ENCODE measurements at places on chromosomes 7 and 10. TPM values are rescaled to one million over a fixed set of nuclear protein-coding genes. Genes with fewer than 3 reads are reported as not detected.

- peak; percentile 51 for DNase-seq
These were observed 62.7 kb downstream of the CALML3 start for GRCh38 chr10:5587151-5588079.

The PAX4 gene
- not detected for total RNA-seq

GRCh38 chr7:143889068-143889467 is 12.9 kb downstream of the TCAF1 start:
- no peak for DNase-seq

The PFKP gene
- 29.3 TPM for total RNA-seq

DNA sequence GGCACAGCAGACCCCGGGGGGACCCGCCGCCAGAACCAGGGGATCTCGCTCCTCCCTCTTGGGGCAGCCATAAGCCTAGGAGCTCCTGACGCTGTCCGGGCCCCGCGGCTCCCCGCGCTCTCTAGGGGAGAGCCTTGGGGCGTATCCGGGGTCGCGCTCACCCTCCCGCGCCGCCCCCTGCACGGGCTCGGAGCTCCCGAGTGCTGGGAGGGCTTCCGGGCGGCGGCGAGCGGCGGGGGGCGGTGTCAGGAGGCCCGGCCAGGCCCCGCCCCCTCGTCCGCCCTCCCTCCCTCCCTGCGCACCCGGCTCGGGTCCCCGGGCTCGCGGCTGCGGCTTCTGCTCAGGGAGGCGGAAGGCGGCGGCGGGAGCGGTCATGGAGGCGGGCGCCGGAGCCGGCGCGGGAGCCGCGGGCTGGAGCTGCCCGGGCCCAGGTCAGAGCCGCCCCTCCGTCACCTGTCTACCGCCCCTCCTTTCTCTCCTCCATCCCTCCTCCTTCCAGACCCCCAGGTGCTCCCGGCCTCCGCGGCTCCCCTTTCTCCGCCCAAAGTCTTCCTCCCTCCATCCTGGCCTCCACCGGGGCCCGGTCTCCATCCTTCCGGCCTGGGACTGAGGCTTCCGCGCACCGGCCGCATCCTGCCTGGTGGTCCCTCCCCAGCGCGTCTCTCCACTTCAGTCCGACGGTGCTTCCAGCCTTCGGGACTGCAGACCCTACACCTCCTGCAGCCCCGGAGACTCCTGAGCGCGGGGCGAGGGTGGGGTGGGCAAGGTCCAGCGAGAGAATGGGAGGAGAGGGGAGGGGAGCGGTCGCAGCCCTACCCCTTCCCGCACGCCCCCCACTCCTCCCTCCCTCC is at the start of gene CCDC136:
TSS of gene CCDC136 (plus strand) at position 848 of the 851 bp plus-strand sequence. CDS start 444 bp downstream, outside the sequence.
- DNase-seq = peak; percentile 85

- no peak for DNase-seq
These were observed 518.1 kb upstream of the AKR1E2 start for GRCh38 chr10:4307910-4308309.

DNA sequence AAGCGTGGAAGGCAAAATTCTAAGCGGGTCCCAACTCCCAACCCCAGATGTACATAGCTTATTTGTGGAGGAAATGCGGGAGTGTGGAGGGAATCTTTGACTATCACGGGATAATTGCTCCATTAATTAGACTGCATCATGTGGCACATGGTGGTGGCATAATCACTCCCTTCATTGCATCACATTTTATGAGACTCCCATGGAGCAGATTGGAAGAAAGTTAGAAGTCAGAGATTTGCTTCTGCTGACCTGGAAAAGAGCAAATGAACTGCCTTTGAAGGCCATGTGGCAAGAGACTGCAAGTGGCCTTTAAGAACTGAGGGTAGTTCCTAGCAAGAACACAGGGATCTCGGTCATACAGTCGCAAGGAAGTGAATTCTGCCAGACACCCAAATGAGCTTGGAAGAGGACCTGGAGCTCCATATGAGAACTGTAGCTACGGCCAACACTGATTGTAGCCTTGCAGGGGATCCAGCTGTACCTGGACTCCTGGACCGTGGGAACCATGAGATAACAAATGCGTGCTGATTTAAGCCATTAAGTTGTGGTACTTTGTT is 37.1 kb upstream of the ITGB1 start:
- no peak for DNase-seq

GRCh38 chr10:50420196-50420595 is 168.9 kb upstream of the ASAH2 start:
- DNase-seq = no peak

The SCRN1 gene
- 36.1 TPM for total RNA-seq

DNA sequence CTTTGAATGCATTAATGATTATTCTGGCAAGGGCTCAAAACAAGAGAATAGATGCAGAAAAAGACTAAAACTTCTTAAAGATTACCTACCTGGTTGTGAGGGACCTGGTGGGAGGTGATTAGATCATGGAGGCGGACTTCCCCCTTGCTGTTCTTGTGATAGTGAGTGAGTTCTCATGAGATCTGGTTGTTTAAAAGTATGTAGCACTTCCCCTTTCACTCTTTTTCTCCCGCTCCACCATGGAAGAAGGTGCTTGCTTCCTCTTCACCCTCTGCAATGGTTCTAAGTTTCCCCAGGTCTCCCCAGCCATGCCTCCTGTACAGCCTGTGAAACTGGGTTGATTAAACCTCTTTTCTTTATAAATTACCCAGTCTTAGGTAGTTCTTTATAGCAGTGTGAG is 226.6 kb downstream of the ARHGAP12 start:
- no peak for DNase-seq

- no peak for DNase-seq
These were observed 75.9 kb downstream of the LANCL2 start for GRCh38 chr7:55441002-55441401.

GRCh38 chr7:135769005-135769802 is 20.6 kb upstream of the FAM180A start:
- no peak for DNase-seq

The OR2A42 gene
- not detected for total RNA-seq

- no peak for DNase-seq
These were observed 337.8 kb downstream of the ELMO1 start for GRCh38 chr7:37110660-37111424.

The SLC18A3 gene
- total RNA-seq = not detected

DNA sequence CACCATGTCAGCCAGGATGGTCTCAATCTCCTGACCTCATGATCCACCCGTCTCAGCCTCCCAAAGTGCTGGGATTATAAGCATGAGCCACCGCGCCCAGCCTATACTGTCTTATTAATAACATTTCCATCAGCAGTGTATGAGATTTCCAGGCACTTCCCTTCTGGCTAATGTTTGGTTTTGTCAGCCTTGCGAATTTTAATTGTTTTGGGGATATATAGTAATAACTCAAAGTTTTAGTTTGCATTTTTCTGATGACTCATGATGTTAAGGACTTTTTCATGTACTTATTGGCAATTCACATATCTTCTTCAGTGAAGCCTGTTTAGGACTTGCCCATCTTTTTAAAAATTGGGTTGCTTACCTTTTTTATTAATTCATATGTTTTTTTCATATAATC is 76.0 kb downstream of the TMEM270 start:
- no peak for DNase-seq

All from upper lobe of right lung (tissue), 1 donor.